ENCODE measurements at places on chromosomes 12 and 14. TPM values are rescaled to one million over a fixed set of nuclear protein-coding genes. Genes with fewer than 3 reads are reported as not detected.

PAX9 gene
- 0.52 TPM for polyA plus RNA-seq

ZDHHC22 gene
- polyA plus RNA-seq: 0.84 TPM

P2RX7 gene
- 1.1 TPM for polyA plus RNA-seq

GRCh38 chr12:39780913-39781446, 161.4 kb upstream of the ABCD2 start:
- DNase-seq: no peak

- DNase-seq: peak; percentile 57
Measured at GRCh38 chr14:76772300-76773187, 11.3 kb downstream of the VASH1 start.

DNA sequence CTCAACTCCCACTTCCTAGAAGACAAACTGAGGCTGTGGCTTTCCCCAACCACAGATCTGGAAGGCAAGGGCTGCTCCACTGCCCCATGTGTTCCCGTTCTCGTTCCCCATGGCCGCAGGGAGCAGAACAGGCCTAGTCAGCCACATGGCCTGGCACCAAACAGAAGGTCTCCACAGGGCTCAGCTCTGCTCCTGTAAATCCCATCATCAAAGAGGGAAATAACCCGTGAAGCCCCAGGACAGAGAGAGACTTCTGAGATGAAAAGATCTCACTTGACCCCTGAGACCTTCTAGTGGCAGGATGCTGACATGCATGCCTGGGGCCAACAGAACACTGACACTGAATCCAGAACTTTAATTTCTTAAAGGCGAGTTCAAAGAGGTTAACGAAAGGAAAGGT, 68.9 kb downstream of the BCL11B start:
- no peak for DNase-seq

- DNase-seq: no peak
Measured at GRCh38 chr12:91885851-91886731, 259.6 kb downstream of the BTG1 start.

DNA sequence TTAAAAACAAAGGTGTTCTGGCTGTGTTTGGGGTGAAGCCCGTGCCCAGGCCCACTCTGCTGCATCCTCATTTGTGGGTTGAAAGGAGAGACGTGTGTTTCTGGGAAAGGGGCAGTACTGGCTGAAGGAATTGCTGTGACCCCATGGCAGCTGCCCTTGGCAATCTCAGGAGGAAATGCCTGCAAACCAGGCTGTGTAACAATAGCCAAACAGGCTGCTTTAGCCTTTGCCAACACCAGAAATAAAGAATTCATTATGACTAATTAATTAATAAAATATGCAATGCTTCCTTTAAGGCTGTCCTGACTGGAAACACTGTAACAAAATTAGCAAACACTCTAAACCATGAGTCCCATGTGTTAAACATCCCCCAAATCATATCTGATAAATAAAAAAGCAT, 53.0 kb upstream of the KRR1 start:
- no peak for DNase-seq

- no peak for DNase-seq
Measured at GRCh38 chr14:63938198-63939005, 85.6 kb downstream of the SYNE2 start.

ITGB7 gene
- polyA plus RNA-seq: 2.4 TPM

- no peak for DNase-seq
Measured at GRCh38 chr14:47252802-47253201, 422.6 kb downstream of the MDGA2 start.

DNA sequence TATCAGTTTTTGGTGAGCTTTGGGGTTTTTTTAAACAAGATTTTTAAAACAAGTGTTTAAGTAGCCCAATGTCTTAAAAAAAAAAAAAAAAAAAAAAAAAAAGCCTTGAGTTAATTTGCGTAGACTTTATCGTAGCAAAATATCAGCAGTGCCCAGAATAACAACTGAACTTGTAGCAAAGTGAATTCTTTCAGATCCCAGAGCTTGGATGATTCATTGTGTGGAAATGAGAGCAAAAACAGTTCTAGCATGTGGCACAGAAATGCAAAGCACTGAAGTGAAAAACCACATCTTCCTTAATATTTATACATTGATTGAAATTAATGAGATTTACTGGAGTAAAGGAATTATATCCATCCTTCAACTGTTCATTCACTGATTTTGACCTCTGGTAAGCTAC, 258.1 kb downstream of the EGLN3 start:
- no peak for DNase-seq

OTX2 gene
- not detected for polyA plus RNA-seq

CDCA3 gene
- 26.4 TPM for polyA plus RNA-seq

DNA sequence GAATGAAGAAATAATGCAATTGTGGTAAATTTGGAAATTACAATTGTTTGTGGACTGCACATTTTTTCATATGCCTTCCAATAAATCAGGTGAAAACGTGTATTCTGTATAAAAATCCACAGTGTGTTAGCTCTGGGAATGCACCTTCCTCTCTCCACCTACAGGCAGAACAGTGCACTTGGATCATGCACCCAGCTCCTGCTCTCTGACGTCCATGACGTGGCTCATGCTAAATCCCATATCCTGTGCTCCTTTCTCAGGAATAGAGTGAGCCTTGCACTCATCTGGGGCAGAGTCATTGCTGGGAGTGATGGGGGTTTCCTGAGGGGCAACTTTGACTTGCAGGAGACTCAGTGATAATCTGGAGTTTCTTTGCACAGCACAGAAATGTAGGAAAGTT, 1282.1 kb downstream of the TMEM121 start:
- DNase-seq: no peak

WSCD2 gene
- 10.8 TPM for polyA plus RNA-seq

GRCh38 chr12:121538699-121539061, 42.1 kb downstream of the KDM2B start:
- no peak for DNase-seq

DNA sequence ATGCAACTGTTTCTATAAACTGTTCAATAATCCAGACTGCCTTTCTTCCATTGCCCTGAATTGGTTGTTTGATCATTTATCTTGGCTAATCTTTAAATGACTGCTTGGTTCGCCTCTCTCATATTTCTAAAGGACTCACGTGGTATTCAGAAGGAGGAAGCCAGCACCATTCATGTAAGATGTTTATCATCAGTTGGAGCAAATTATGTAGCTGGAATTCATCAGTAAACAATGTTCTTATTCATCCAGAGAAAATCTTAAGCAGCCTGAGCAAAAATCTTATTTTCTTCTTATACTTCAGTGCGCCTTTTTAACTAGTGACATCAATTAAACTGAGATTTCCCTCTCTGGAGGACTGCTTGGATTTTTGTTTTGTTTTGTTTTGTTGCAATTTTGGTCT, 538.7 kb upstream of the TMEM132C start:
- no peak for DNase-seq

DNA sequence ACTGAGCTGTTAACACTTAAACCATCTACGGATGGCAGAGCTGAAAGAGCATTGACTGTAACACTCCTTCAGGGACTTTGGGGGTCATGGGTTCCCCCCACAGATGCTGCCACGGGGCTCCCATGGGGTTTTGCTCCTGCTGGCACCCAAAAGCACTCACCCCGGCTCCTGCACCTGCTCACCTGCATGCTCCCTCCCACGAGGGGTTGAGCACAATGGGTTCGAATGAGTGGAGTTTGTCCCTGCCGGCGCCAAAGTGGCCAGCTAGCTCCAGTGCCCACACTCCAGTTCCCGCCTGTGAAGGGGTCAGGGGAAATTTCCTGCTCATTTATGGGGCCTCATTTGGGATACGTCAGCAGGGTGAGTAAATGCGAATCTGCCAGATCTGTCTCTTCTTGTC, 40.7 kb downstream of the TNFAIP2 start:
- DNase-seq: no peak

DNA sequence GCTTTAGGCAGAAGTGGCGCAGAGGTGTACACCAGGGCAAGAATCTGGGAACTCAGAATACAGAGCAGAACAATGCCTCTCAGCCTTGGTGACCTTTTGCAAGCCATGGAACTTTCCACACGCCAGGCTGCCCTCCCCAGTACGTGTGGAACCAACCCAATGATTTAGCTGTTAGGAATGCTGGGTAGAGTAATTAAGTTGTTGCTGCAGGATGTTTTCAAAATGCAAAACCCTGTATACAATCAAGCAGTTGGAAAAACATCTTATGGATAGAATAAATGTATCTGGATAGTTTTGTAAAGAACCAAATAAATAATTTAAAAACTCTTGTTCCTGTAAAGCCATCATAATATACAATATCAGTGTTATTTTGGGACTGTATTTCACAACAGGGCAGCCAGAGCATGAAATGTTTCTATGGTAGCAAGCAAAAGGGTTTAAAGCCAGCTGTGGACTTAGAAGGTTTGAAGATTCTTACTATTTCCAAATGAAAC, 19.4 kb downstream of the PPP1R36 start:
- DNase-seq: no peak

DNA sequence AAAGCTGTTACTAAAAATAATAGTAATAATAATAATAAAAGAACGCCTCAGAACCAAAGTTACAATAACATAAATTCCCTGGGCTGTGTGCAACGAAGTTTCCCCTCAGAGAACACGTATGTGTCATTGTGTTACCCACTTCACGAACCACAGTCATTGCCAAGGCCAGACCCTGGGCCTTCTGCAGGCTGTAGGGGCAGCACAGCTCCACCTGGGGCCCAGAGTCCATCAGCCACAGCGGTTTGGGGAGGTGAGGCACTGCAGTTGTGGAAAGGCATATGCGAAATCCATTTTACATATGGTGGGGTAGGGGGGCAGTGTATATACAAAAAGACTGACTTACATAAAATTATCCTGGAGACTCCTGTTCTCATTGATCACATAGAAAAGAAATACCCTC, 56.1 kb downstream of the ESR2 start:
- no peak for DNase-seq

DNA sequence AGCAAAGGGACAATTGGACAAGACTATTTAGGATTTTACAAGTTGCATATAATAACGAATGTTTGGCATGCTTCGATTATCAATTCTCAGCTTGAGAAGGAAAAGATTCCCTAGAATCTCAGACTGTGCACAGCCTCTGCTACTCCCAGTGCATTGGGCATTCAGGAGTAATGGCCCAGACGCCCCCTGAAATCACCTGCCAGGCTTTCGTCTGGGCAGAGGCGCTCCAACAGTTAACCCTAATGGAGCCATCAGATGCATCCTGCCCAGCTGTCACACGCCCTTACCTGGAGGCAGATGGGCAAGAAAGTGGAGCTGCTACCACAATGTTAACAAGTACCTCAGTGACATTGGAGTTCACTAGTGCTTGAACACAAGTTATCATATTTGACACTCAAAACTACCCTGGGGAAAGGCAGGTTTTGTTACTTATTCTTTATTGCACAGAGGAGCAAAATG, 927 bp upstream of the LRP6 start:
- DNase-seq: no peak

GRCh38 chr12:32043928-32044549, 62.6 kb upstream of the BICD1 start:
- DNase-seq: no peak

PRKD1 gene
- 32.0 TPM for polyA plus RNA-seq

- DNase-seq: no peak
Measured at GRCh38 chr12:123908884-123909725, 63.5 kb downstream of the CCDC92 start.

GRCh38 chr14:76135722-76136121, 16.0 kb upstream of the GPATCH2L start:
- no peak for DNase-seq

DNA sequence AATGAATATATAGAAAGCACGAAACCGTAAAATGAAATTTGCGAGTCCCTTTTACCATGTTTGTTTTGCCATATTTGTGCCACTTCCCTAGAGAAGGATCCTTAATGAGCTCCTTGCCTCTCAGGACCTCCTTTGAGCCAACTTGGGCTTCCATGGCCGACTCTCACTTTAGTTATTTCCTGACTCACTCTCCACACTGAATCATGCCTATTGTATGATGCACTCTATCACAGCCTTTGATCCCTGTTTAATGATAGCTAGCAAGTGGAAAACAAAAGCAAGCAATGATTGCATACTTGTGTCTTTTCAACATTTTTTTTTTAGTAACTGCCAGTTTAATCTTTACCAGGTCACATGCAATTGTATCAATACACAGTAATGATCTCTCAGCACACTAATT, 153.2 kb downstream of the CCER1 start:
- DNase-seq: no peak

ARHGEF40 gene
- polyA plus RNA-seq: 75.7 TPM

- DNase-seq: no peak
Measured at GRCh38 chr12:98812225-98812624, 167.1 kb downstream of the APAF1 start.

GRCh38 chr14:61343471-61343870, 22.1 kb downstream of the PRKCH start:
- DNase-seq: no peak

ZC2HC1C gene
- 1.7 TPM for polyA plus RNA-seq

KDM5A gene
- polyA plus RNA-seq: 42.8 TPM

DNA sequence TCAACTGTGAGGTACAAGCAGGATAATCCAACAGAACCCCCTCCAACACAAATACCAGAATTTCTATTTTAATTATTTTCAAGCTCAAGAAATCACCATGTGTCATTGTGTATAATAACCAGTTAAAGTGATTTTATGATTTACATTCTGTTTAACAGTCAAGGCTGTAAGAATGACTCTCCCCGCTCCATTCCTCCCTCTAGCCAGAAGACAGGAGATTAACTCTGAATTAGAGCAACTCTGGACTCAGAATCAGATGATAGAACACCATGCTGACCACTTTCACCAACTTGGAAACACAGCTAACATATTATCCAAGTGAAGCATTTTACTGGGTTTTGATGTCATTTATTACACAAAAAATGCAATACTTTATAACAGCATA, 71.9 kb downstream of the ATP2B1 start:
- no peak for DNase-seq

DNA sequence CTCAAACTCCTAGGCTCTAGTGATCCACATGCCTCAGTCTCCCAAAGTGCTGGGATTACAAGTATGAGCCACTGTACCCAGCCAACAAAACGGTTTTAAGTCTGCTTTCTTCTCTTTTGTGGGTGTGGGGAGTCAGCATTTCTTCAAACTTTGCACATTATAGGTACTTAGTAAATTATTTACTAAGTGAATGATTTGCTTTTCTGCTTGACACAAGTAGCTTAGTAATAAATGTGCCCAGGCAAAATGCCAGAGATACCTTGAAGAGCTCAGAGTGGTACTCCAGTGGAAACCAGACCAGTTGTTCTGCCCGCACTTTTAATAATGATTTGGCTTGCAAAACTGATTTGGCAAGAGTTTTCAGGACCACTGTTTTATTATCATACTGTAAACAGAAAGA, 15.0 kb downstream of the DEPDC4 start:
- peak; percentile 47 for DNase-seq

DNA sequence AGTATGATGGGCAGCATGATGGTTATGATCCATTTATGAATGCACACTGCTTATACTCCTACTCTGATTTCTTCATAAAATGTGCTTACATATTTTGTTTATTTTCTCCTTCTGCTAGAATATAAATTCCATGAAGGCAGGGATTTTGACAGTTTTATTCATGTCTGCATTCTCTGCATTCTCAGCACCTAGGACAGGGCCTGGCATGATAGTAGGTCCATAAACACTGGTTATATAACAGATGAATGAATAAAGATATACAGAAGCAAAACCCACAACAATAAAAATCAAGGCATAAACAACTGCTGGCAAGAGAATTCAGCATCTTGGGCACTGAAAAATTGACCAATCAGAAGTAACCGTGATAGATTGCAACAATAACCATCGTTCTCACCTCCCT, 115.4 kb downstream of the WIF1 start:
- no peak for DNase-seq

POTEM gene
- not detected for polyA plus RNA-seq

GRCh38 chr12:12810553-12811021, 2.6 kb upstream of the DDX47 start:
- no peak for DNase-seq

Measured in left renal pelvis (tissue), 4 donors.